Activated CD8-positive, alpha-beta memory T cell treated with anti-CD3 and anti-CD28 coated beads, Interleukin-2, amount 50 U/mL, for 4 hours (primary cell): ENCODE measurements at places on chromosomes 1 and 21.

DNA sequence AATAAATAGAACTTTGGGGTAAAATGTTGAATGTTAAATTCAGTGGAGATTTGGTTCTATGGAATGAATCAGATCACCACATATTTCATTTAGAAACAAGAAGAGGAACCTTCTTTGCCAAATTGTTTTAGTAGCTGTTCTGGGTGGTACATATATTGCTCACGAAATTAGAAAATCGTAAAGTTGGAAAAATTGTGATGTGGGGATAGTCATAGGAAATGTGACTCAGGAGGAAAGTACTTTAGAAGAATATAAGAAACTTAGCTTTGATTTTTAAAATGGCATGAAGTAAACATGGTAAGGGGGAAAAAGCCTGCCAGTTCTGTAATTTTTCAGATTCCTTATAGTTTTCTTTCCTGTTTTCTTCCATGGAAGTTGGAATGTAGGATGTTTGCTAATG lies 27.4 kb downstream of the RRP15 start:
- DNase-seq: no peak

- DNase-seq: peak; percentile 63
Observed at GRCh38 chr1:30749691-30750583, 7.6 kb downstream of the LAPTM5 start.

- no peak for DNase-seq
Observed at GRCh38 chr1:216670118-216670883, 52.9 kb downstream of the ESRRG start.

- DNase-seq: no peak
Observed at GRCh38 chr1:211811126-211811525, 19.4 kb downstream of the LPGAT1 start.

DNA sequence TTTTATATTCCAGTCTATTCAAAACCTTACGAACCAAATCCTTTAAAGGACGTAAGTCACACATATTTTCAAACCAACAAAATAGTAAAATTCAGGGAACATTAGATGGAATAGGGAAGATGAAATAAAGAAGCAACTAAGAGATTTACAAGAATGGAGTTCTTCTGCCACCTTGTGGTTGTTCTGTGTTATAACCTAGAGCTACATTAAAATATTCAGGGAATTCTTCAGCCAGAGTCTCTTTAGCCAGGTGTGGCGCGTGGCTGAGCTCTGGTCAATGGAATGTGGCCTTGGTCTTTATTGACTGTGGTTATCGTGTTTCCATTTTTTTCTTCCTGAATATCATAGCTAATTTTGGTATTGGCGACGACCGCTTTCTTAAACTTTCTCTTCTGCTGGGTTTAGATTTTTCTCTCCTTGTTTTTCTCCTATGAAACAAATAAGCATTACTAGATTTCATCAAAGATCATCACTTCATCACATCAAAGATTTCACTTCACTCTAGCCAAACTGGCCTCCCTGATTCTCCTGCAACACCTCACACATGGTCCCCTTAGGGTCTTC lies 221.3 kb downstream of the MRPL39 start:
- DNase-seq: no peak

DNA sequence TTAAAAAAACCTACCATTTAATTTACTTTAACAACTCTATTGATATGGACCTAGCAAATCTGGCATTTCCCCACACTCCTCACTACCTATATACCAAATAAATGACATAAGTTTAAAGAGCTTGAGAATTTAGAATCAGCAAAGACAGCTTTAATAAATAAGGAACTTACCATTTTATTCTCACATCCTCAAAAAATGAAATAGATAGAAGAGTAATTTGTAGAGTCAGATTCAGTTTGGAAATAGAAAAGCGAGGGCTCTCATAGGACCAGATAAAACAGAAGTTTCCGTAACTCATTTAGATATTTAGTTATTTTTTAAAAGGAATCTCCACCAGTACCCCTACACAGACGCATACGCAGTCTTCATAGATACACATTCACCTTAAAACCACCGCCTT lies 117.9 kb downstream of the RGS2 start:
- no peak for DNase-seq

DNA sequence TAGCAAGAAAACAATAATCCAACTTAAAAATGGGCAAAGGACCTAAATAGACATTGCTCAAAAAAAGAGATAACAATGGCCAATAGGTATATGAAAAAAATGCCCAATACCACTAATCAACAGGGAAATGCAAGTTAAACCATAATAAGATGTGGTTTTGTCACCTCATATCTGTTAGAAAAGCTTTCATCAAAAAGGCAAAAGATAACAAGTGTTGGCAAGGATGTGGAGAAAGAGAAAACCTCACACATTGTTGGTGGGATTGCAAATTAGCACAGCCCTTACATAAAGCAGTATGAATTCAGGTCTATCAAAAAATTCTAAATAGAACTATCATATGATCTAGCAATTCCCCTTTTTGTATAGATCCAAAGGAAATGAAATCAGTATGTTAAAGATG lies 387.2 kb upstream of the DUSP10 start:
- DNase-seq: no peak
